ENCODE measurements at places on chromosomes 16 and 17. TPM values are rescaled to one million over a fixed set of nuclear protein-coding genes. Genes with fewer than 3 reads are reported as not detected.

DNA sequence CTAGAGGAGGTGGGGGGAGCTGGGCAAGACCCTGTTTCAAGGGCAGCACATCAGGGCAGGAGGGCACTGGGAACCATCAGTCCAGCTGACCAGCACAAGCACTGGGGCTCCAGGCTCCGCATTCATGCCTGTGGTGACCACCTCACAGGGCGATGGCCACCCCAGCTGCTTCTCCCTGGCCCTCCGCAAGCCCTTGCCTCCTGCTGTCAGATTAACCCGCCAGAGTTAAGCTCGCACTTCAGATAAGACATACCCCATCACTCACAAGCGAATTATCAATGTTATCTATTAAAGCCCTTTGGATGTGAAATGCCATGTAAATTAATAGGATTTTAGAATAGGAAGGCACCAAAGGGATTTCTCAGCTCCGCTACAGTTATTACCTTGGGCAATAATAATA is 105.0 kb downstream of the CCDC182 start:
- no peaks in the 10 kb centered on the region for H3K4me1 ChIP-seq
- H3K36me3 ChIP-seq: no peaks in the 10 kb centered on the region
- DNase-seq: no peak
- no peaks in the 10 kb centered on the region for H3K27me3 ChIP-seq
- H3K4me3 ChIP-seq: no peak overlapping the region

Gene DHRS7C
- total RNA-seq: 44.6 TPM

Gene TMEM92
- total RNA-seq: not detected

Gene TMEM114
- not detected for total RNA-seq

- no peaks in the 10 kb centered on the region for H3K27me3 ChIP-seq
- H3K4me1 ChIP-seq: no peaks in the 10 kb centered on the region
- H3K27ac ChIP-seq: no peak overlapping the region
- no peaks in the 10 kb centered on the region for H3K36me3 ChIP-seq
- no peak overlapping the region for H3K4me3 ChIP-seq
Observed at GRCh38 chr17:4422864-4423263, 10.9 kb upstream of the SPNS3 start.

DNA sequence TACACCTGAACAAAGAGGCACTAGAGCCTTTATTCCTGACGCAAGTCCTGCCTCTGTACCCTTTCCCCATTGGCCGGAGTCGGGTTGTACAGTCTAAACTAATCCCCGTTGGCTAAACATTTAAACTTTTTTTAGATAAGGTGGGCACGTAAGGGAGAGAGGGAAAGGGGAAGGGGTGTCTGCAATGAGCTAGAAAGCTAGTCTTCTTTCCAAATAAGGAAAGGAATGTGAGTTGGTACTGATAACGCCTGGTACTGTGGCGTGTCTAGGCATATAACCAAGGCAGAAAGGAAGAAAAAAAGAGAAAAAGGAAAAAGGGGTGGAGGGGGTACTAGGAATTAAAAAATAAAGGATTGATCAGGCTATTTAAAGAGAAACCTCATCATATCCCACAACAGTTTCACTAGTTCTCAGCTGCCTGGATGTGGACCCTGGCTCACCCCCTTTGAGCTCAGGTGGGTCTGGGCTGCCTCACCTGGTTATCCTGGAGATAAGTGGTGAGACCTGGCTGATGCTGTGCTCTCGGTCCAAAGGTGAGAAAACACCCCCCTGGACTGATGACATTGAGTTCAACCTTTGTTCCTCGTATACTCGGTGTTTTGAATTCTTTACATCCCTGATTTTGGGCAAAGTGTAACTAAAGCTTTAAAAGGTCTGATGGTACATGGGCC is 90.9 kb upstream of the EEF2KMT start:
- H3K4me3 ChIP-seq: no peak overlapping the region
- no peaks in the 10 kb centered on the region for H3K4me1 ChIP-seq
- H3K27ac ChIP-seq: no peak overlapping the region

Gene RHBDL1
- total RNA-seq: 0.31 TPM

Gene CCL8
- not detected for total RNA-seq

DNA sequence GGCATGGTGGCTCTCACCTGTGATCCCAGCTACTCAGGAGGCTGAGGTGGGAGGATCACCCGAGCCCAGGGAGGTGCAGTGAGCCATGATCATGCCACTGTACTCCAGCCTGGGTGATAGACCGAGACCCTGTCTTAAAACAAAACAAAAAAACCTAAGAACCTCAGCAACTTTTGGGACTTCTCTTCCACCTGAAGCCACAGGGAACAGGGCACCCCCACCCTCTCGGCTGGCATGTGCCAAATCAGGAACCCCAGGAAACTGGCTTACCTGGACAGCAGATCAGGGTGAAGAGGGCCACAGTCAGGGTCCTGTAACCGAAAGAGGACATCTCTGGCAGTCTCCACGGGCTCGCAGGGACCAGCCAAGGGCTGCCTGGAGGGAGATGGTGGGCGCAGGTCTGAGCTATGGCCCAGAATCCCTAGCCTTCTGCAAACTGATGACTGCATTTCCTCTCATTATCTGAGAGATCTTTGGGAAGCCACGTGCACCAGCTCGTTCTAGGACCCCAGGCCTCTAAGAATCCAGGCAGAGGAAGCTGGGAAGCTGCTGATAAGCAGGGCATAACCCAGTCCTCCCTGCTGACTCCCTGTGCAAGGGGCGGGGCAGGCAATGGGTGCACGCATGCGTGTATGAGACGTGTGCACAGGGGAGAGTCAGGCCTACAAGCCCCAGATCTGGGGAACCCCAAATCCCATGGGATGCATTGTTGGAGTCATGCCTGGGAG is 8.4 kb downstream of the PRR29 start:
- DNase-seq: peak; percentile 41
- no peaks in the 10 kb centered on the region for H3K36me3 ChIP-seq
- peak overlapping the region; percentile 28 for H3K4me3 ChIP-seq
- H3K27me3 ChIP-seq: no peaks in the 10 kb centered on the region
- H3K27ac ChIP-seq: peak overlapping the region; percentile 57

- no peak overlapping the region for H3K27ac ChIP-seq
- peaks cover 54% of the 10 kb centered on the region for H3K27me3 ChIP-seq
- H3K4me3 ChIP-seq: no peak overlapping the region
- H3K36me3 ChIP-seq: no peaks in the 10 kb centered on the region
Observed at GRCh38 chr17:38604479-38605403, 1.0 kb downstream of the SRCIN1 start.

GRCh38 chr17:12104831-12105230 is 84.2 kb downstream of the MAP2K4 start:
- H3K4me3 ChIP-seq: no peak overlapping the region
- H3K27ac ChIP-seq: no peak overlapping the region
- DNase-seq: no peak
- no peaks in the 10 kb centered on the region for H3K4me1 ChIP-seq

DNA sequence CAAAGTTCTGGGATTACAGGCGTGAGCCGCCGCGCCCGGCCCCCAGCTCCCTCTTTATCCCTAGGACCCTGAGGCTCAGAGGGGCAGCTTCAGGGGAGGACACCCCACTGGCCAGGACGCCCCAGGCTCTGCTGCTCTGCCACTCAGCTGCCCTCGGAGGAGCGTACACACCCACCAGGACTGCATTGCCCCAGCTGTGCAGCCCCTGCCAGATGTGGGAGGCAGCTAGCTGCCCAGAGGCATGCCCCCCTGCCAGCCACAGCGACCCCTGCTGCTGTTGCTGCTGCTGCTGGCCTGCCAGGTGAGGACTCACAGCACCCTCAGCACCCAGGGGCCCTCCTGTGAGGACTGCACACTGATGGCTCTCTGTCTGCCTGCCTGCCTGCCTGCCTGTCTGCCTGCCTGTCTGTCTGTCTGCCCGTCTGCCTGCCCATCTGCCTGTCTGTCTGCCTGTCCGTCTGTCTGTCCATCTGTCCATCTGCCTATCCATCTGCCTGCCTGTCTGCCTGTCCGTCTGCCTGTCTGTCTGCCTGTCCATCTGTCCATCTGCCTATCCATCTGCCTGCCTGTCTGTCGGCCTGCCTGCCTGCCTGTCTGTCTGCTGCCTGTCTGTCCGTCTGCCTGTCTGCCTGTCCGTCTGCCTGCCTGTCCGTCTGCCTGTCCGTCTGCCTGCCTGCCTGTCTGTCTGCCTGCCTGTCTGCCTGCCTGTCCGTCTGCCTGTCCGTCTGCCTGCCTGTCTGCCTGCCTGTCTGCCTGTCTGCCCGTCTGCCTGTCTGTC is 5.0 kb downstream of the GCGR start:
- no peak overlapping the region for H3K27ac ChIP-seq
- H3K4me3 ChIP-seq: no peak overlapping the region
- peaks cover 12% of the 10 kb centered on the region for H3K4me1 ChIP-seq
- no peak for DNase-seq

Gene TPPP3
- total RNA-seq: 12.0 TPM

GRCh38 chr16:89248196-89248982 is 30.9 kb downstream of the ZNF778 start:
- no peak overlapping the region for H3K27ac ChIP-seq
- no peaks in the 10 kb centered on the region for H3K36me3 ChIP-seq
- H3K4me3 ChIP-seq: peak overlapping the region; percentile 41
- H3K27me3 ChIP-seq: peaks cover 16% of the 10 kb centered on the region
- H3K4me1 ChIP-seq: peaks cover 7% of the 10 kb centered on the region

- no peak for DNase-seq
- no peaks in the 10 kb centered on the region for H3K27me3 ChIP-seq
- peaks cover 6% of the 10 kb centered on the region for H3K4me1 ChIP-seq
- no peak overlapping the region for H3K4me3 ChIP-seq
Observed at GRCh38 chr17:1090465-1091189, 89.2 kb downstream of the ABR start.

Gene NUBP2
- total RNA-seq: 82.0 TPM

Gene TBC1D26
- total RNA-seq: 0.25 TPM

Gene SOST
- not detected for total RNA-seq

DNA sequence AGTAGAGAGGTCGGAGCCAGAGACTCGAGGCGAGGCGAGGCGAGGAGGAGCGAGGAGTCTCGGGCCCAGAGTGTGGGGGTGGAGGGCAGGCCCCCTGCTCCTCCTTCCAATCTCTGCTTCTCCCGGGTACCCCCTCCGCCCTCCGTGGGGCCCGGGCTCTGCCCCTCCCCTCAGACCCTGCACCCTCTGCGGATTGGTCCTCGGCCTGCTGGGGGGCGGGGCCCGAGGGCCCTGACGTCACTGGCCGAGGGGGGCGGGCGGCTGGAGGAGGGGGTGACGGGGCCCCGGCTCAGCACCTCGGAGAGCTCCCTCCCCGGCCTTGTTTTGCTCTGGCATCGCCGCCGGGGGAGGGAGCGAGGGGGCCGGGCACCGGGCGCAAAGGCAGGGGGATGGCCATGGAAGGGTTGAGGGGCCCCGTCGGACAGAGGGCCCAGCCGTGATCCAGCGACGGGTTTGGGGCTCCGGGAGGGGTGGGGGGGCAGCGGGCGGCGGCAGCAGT is at the start of gene RUNDC3A:
Gene RUNDC3A, plus strand, starts transcription at position 282 of the 499 bp plus-strand sequence. CDS start 232 bp downstream, outside the sequence.
- no peak within 1 kb of the TSS for H3K27ac ChIP-seq
- peak within 1 kb of the TSS; percentile 37 for H3K4me3 ChIP-seq
- DNase-seq: peak; percentile 34
- peaks cover 24% of the 10 kb centered on the region for H3K27me3 ChIP-seq
- H3K4me1 ChIP-seq: peaks cover 18% of the 10 kb centered on the region

- no peaks in the 10 kb centered on the region for H3K36me3 ChIP-seq
- no peak for DNase-seq
- H3K27me3 ChIP-seq: peaks cover 9% of the 10 kb centered on the region
- no peak overlapping the region for H3K27ac ChIP-seq
- H3K4me3 ChIP-seq: no peak overlapping the region
Observed at GRCh38 chr17:41049110-41049509, 2.0 kb upstream of the KRTAP2-1 start.

DNA sequence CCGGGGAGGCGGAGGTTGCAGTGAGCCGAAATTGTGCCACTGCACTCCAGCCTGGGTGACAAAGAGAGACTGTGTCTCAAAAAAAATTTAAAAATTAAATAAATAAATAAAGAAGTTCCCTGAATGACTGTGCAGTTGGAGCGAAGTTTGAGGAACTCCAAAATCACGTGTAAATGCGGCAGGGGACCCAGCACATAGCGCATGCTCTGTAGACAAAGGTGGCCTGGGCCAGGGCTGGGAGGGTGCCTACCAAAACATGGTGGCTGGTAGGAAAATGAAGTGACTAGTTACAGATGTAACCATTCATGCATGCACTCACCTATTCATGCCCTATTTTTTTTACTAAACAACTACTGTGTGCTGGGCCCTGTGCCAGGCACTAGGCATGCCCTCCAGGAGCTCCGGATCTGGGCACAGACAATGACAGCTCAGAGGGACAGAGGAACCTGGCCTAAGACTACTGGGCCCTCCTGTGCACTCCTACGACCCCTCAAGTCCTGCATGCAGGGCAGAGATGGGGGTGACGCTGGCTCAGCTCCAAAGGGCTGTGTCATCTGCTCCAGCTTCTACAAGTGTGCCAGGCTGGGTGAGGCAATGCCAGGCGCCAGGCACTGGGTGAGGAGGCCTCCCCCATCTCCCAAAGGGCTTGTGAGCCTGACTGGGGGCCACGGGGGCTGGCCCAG is 65.3 kb downstream of the RMI2 start:
- H3K4me3 ChIP-seq: no peak overlapping the region
- DNase-seq: no peak
- no peaks in the 10 kb centered on the region for H3K4me1 ChIP-seq

DNA sequence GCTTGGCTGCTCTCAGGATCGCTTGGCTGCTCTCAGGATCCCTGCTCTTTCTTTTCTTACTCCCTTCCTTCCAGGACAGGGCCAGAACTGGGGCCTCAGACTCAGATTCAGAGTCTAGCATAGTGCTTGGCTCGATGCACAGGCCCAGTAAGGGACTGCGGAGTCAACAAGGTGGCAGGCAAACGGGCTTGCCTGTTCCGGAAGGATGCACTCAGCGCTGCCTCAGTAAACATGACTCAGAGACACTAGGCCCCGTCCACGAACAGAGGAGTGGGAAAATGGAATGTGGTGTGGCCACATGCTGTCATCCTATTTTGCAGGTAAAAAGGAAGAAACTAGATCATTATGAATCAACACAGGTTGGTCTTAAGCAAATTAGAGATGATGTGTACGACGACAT is 9.8 kb downstream of the SPHK1 start:
- H3K4me3 ChIP-seq: no peak overlapping the region
- DNase-seq: no peak
- no peak overlapping the region for H3K27ac ChIP-seq
- H3K4me1 ChIP-seq: peaks cover 5% of the 10 kb centered on the region
- peaks cover 89% of the 10 kb centered on the region for H3K36me3 ChIP-seq

DNA sequence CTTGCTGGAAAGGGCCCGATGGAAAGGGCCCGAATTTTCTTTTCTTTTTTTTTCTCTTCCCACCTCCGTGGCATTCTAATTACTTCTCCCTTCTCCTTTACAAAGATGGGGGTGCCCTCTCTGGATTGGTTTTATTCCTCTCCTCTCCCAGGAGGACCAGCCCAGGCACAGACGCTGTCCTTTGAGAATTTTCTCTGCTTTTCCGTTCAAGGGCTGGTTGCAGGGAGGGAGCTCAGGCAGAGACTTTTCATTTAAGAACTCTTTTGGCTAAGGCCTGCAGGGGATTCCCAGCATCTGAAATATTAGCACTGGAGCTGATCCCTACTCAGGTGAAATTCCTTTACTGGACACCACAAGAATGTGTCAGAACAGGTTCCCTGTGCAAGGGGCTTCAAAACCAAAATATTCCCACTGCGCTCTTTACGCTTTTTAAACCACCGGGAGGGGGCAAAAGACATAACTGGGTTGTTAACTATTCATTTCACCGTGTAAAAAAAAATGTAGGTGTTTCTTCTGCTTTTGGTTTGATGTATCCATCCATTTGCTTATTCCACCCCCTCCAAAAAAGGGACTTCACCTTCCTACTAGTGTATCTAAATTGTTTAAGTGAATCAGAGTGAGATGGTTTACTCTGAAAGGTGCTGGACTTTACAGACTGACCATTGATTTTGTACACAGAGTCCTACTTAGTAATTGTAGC is 1.4 kb downstream of the NFAT5 start:
- no peaks in the 10 kb centered on the region for H3K27me3 ChIP-seq
- H3K27ac ChIP-seq: peak overlapping the region; percentile 99
- peak overlapping the region; percentile 97 for H3K4me3 ChIP-seq
- peaks cover 49% of the 10 kb centered on the region for H3K4me1 ChIP-seq
- no peaks in the 10 kb centered on the region for H3K36me3 ChIP-seq

All from gastrocnemius medialis (tissue), 4 donors.